Sciatic nerve (tissue), 2 donors: ENCODE measurements at places on chromosomes 5 and 9. TPM values are rescaled to one million over a fixed set of nuclear protein-coding genes. Genes with fewer than 3 reads are reported as not detected.

GRCh38 chr5:16842896-16843295, 93.2 kb downstream of the MYO10 start:
- no peak for DNase-seq

DNA sequence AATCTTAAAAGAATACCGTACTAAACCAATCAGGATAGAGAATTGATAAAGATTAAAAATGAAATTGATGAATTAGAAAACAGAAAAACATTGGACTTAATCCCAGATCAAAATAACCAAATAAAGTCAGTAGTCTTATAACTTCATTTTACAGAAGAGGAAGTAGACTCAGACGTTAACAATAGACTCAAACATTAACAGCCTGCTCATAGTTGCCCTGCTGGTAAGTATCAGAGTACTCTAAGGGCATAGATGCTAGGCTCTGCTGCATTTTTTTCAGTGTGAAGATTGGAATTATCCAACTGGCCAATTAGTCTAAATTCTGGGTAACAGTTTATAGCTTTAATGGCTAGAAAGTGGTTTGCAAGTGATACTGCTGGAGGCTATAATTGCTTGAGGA, 42.9 kb downstream of the ADGRV1 start:
- DNase-seq: no peak

GRCh38 chr9:98597236-98597771, 111.4 kb downstream of the GABBR2 start:
- DNase-seq: no peak

DNA sequence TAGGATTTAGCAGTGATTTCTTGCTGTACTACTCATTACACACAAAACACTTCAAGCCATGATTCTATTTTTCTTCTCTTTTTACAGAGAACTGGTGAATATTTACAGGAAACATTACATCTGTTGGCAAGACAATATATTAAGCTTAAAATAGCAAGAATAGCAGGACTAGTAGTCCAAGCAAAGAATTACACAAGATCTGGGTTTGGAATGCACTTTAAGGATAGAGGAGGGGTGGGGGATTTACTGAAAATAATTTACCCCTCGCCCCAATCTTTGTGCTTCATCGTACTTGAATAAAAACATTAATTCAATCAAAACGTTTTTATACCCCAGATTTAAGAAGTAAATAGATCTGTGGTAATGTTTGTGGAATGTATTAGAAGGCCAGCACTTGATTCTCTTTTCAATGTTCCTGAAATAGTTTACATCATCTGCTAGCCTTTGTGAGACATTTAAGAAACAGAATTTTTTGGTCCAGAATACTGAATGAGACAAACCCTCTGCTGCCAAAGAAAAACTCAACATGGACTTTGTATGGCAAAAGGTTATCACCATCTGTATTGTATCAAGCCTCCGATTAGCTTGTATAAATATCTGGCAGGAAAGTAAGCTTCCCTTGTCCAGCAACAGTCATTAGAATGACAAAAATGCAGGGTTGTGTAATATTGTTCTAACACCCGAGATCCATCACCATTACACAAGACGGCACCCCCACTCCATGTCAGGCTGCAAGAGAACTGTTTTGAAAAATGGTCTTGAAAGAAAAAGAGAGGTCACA, 23.8 kb downstream of the SVEP1 start:
- DNase-seq: peak; percentile 62

GRCh38 chr5:82885627-82886389, 191.4 kb downstream of the TMEM167A start:
- no peak for DNase-seq

- DNase-seq: peak; percentile 19
Measured at GRCh38 chr9:134193912-134194535, 29.7 kb upstream of the RNU6ATAC start.

- no peak for DNase-seq
Measured at GRCh38 chr5:79585116-79585515, 27.1 kb upstream of the TENT2 start.

GRCh38 chr9:124285903-124286291, 28.1 kb downstream of the NEK6 start:
- DNase-seq: peak; percentile 92

GRCh38 chr9:114888607-114889006, 41.8 kb downstream of the TNFSF8 start:
- no peak for DNase-seq

DNA sequence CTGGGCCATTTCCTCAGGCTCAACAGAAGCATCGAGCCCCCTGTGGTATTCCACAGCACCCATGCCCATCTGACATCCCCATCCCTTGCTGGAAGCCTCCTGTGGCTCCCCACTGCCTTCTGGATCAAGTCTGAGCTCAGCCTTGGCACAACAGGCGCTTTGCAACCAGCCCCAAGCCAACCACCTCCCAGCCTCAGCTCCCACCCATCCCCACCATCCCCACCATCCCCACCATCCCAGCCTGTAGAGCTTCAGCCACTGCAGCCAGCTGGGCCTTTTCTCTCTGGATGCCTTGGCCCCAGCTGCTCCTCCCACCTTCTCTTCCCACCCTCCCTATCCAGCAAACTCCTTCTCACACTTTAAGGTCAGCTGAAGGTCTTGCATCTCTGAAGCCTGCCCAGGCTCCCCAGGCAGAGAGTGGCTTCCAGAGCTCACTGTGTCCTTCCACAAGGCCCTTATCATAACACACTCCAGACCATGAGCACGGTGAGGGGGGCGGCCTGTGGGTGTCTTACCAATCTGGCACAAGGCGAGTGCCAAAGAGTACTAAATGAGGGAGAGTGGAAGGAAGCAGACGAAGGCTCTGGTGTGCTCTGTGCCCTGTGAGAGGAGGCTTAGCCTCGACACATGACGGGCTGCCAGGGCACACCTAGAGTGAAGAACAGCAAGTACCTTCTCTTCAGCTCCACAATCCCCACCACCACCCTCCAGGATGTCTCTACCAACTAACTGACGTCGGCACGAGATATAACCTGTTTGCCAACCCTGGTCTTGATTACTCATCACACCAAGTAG, 6.5 kb downstream of the HIGD2A start:
- DNase-seq: no peak

DNA sequence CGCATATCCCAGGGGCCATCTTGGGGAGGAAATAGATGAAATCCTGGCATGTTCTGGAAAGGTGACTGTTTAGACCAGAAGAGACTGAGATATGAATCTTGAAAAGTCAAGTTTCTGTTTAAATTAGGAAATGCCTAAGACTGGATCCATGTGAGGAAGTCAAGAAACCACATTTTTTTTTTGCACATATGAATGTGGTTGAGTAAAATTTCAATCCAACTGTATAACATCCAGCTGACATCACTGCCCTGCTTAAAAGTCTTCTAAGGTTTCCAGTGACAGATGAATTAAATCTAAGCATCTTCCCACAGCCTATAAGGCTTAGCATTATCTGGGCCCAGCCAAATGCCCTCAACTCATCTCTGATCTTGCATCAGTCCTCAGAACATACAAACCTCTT, 47.7 kb upstream of the TCERG1 start:
- no peak for DNase-seq

GRCh38 chr5:113122053-113122452, 145.5 kb downstream of the DCP2 start:
- no peak for DNase-seq

DNA sequence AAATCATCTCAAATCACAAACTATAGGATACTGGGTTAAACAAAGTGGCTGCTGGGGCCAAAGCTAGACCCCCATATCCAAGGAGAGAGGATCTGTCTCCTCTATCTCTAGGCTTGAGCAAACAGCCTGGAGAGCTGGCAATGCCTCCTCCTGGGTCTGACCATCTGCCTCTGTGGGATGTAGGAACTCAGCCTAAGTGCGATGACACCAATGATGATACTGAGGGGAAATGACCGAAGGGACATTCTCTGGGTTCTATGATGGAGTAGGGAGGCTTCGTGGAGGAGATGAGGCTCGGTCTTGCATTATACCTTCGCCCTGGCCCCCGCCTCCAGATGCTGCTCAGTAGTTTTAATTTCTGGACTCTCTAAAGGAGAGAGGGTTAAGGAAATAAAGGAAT, 9.3 kb upstream of the SPATA24 start:
- no peak for DNase-seq

- DNase-seq: no peak
Measured at GRCh38 chr9:88953381-88954029, 37.8 kb upstream of the S1PR3 start.

GRCh38 chr9:7118633-7119032, 360.9 kb downstream of the KDM4C start:
- DNase-seq: no peak

- no peak for DNase-seq
Measured at GRCh38 chr5:14347522-14347921, 204.4 kb downstream of the TRIO start.

GRCh38 chr9:136019681-136020060, 58.5 kb upstream of the UBAC1 start:
- no peak for DNase-seq

DNA sequence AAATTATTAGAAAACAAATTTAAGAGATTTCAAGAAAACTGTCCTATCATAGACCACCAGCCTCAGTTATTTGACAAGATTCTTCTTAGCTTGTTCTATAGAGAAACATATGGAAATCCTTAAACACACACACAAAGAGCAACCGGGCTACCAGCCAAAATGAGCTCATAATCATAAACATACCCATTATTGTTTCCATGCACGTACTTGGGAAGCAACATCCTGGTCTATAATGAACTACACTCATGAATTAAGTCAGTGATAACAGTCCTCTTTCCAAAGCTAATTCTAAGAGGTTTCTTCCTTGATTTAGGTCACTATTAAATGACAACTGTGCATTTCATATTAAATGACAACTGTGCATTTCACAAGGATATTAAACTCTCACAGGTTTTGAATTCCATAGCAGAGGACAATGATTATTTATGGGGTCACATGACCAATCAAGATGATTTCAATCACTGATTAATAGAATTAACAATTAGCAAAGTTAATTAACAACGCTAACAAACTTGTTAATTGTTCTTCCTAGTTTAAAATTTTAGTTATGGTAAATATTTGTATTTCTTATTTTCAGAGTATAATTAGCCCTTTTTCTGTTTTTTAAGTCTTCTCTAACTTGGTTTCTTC, 77.0 kb downstream of the OXCT1 start:
- DNase-seq: no peak

DNA sequence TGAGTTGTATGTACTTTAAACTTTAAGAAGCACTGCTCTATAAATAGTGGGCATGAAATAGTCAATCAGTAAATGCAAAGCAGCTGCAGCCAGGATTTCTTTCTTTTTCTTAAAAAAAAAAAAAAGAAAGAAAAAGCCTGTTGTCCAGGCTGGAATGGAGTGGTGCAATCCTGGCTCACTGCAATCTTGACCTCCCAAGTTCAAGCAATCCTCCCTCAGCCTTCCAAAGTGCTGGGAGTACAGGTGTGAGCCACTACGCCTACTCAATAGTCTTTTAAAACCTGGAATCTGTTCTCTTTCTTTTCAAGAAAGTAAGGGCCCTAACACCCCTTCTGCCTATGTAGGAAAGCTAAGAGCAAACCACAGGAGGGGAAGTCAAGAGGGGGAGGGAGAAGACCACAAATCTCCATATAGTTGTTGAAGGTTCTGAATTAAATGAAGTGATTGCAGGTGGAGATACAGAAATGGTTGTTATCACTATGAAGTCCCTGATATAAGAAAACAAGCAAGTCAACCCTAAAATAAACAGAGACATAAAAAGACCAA, 20.6 kb upstream of the TPD52L3 start:
- no peak for DNase-seq

GRCh38 chr9:117411547-117411946, 3.3 kb downstream of the ASTN2 start:
- no peak for DNase-seq

The ANKRD34B gene
- total RNA-seq: not detected

The PRKACG gene
- not detected for total RNA-seq

The TYRP1 gene
- total RNA-seq: not detected

The IL4 gene
- total RNA-seq: not detected

The CNTFR gene
- total RNA-seq: 23.2 TPM

The MEGF9 gene
- total RNA-seq: 132 TPM

The OXCT1 gene
- 29.2 TPM for total RNA-seq

The ABCA2 gene
- 298 TPM for total RNA-seq

The PDE6A gene
- not detected for total RNA-seq

The CAMK2A gene
- total RNA-seq: 2.5 TPM

The STX17 gene
- total RNA-seq: 42.1 TPM

The ERCC8 gene
- 11.9 TPM for total RNA-seq

The RAI14 gene
- 147 TPM for total RNA-seq

The CHMP5 gene
- 73.0 TPM for total RNA-seq
